ENCODE measurements at places on chromosomes 7 and 10.
A peak's percentile ranks its signal among the peaks of the same experiment; 100 is the strongest.

DNA sequence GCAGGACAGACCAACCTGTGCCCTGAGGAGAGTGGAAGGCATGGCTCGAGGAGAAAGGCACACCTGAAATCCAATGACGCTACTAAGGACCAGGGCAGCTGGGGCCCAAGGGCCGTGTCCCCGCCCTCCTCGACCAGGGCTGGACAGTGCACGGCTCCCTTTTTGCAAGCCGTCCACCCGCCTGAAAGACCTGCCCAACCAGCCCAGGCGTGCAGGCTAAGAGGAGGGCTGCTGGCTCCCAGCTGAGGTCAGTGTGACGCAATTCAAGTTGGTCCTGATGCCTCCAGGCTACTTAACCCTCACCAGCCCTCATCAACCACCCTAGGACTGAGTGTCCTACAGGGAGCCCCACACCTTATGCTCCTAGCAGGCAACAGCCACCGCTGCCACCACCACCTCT lies 69.3 kb downstream of the DLG5 start:
- DNase-seq, result no peak

GRCh38 chr10:43037440-43037839 lies 39.4 kb upstream of the RET start:
- DNase-seq, result no peak

GRCh38 chr7:24718977-24719491 lies 38.2 kb downstream of the GSDME start:
- no peak for DNase-seq

DNA sequence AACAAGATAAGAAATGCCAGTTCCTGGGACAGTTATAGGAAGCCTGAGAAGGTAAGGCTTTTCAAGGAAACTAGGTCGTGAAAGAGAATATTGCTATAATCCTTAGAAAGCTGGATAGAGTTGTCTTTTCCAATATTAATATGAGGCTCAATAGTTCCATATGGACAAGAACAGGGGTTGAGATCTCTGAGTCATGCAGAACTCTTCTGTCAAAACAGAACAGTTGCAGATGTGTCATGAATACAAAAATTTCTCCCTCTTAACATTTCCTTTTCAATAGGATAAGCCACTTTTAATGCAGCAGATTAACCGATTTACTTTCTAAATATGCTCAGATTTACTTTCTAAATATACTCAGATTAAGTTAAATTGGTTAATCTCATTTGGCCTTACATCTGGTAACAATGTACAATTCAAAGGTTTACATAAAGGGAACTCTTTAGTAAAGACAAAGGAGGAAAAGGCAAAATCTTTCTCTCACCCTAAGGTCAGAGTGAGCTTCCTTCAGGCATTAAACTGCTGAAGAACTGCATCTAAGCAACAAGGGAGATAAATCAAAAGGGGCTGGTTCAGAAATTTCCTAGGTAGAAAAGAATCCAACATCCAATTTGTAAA lies 104.7 kb upstream of the PCDH15 start:
- DNase-seq, result no peak

- DNase-seq, result no peak
These were observed 62.7 kb downstream of the LRRC4 start for GRCh38 chr7:127968547-127968946.

DNA sequence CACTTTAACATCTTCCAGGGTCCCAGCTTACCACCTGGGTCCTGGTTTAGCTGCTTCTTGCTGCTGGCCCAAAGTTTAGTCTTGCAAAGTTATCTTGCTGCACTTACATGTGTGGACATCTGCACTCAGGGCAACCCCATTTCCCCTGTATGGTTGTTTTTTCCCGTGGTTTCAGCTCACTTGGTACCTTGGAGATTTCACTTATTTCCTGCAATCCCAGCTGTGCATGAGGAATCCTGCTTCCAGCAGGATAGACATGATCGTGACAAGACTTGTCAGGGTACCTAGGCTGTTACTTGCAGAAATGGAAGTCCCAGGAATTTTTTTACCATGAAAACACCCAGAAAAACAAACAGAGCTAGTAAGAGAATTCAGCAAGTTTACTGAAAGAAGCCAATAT lies 95.9 kb upstream of the LEP start:
- DNase-seq, result no peak

DNA sequence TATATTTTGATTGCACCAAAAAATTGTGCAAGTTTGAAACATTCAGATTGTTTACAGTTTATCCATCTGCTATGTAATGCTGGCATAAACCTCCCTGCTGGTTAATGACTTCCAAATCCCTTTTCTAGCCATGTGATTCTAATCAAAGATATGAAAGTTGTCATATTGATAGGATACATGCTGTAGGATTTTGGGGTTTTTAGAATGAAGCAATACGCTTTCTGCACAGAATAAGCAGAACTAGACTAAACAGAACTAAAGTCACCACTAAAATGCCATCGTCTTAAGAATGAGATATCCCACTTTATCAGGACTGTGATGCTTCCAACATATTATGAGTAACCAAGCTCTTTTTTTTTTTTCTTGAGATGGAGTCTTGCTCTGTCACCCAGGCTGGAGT lies 856 bp downstream of the SSMEM1 start:
- DNase-seq, result no peak

GRCh38 chr10:47371629-47372485 lies 12.2 kb downstream of the ZNF488 start:
- DNase-seq, result no peak

- DNase-seq, result no peak
These were observed 186.5 kb upstream of the SEMA3E start for GRCh38 chr7:83835424-83835823.

- DNase-seq, result no peak
These were observed 87.4 kb upstream of the ZMIZ1 start for GRCh38 chr10:78981257-78981969.

DNA sequence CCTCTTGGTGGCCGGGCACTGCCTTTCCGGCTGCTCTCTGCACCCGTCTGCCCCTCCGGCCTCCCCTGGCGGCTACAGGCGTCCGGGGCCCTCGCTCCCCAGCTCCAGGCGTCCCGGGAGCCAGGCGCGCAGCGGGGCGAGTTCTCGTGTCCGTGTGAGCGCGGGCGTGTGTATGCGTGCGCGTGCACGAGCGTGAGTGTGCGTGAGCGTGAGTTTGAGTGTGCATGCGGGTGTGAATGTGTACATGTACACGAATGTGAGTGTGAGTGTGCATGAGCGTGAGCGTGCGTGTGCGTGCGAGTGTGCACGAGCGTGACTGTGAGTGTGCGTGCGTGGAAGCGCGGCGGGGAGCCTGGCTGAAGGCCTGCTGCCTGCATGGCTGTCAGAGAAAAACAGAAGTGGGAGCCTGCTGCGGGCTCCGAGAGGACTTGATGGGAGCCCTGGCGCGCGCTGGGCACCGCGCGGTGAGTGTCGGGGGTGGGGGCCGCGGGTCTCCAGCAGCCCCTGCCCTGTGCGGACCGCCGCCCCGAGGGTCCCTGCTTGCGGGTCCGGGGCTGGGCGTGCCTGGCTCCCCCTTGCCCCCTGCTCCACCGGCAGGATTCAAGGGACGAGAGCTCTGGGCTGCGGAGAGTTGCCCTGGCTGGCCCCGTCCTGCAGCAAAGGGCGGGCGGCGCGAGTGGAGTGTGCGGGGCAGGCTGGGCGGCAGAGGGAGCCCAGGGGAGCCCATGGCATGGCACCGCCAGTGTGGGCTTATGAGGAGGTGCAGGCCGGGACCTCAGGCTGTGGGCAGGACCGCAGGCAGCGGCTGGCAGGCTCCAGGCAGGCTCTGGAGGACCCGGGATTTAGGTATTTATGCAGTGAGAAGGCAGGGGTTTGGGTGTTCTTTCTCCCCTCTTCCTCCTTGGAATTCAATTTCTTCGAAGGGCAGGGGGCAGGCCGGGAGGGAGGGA lies 75.8 kb upstream of the EN2 start:
- DNase-seq, result no peak

- DNase-seq, result no peak
These were observed 295.9 kb downstream of the TFEC start for GRCh38 chr7:115734641-115735040.

DNA sequence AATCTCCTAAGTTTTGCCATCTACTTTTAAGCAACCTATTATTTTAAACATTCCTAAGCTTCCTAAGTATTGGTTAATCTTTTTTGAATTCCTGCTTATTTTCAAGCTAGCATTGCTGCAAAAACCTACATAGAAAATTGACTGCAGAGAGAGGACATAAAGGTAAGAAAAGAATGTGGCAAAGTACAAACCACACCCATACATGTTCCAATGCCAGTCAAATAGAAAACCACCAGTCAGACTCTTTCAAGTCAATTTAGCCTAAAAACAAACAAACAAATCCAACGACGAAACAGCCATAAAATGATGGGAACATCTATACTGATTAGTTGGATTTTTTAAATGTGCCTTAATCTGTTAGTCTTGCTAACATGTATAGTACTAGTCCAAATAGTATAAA lies 804.8 kb downstream of the GRM8 start:
- no peak for DNase-seq

DNA sequence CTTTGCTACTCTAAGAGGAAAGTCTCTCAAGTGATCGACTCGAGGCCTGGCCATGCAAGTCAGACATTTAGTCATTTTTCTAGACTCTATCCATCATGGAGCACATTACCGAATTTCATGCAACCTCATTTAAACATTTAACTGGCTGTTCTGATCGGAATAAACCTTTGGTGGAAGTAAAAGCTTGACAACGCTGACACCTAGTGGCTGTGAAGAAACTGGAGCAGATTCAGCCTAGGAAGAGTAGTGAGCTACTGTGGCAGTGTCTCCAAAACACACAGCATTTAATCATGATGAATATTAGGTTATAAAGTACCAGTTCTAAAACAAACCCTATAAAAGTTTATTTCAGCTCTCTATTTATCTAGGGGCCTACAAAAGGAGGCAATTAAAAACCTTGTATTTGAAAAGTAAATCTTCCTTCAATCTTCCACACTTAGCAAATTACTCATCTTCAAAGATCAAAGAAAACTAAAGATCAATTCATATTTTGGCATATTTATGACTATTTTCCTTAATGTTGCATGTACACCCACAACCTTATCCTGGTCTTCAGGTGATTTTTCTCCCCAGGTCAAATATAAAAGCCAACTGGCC lies 175.0 kb downstream of the CTNNA3 start:
- DNase-seq, result peak; percentile 61

DNA sequence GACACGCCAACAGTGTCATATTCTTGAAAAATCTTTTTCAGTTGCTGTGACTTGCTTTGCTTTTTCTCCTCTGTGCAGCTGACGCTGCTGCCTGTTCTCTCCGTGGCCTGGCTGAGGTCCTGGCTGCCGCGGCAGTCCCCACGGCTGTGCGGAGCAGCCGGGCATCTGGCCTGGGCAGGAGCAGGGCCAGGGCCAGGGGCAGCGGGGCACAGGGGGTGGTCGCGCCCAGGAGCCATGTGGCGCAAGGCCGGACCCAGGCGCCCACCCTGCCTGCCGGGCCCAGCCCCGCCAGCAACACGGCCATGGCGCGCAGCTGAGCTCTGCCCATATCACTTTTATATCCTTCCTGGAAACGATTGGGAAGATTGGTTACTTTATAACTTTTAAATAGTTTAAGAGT lies 109.4 kb upstream of the ACBD5 start:
- DNase-seq, result no peak

- no peak for DNase-seq
These were observed 25.8 kb downstream of the AKR1C8 start for GRCh38 chr10:5159126-5159525.

DNA sequence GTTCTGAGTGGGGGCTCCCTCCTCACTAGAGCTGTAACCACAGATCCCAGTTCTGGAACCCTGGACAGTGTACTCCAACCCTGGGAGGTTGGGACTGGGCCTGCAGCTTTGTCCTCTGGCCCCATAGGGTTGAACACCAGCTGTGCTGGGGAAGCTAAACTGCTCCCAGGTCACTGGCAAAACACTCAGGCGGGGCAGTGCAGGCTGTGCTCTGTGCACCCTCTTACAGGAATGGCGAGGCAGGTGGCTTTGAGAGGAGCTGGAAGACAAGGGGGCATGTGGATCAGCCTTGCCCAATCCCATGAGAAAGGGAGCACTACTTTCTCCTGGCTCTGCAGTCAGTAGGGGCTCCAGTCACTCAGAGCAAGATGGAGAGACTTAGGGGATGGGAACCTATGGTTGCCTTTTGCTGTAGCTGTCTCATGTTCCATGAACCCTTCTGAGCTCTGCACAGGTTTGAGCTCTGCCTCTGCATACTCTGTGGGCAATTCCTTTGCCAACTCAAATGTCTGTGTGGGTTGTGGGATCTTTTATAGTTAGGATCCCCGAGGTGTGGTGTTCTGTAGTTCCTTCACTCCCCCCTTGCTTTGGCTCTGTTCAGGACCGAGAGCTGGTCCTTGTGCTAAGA lies 90.7 kb downstream of the SLC25A40 start:
- no peak for DNase-seq

DNA sequence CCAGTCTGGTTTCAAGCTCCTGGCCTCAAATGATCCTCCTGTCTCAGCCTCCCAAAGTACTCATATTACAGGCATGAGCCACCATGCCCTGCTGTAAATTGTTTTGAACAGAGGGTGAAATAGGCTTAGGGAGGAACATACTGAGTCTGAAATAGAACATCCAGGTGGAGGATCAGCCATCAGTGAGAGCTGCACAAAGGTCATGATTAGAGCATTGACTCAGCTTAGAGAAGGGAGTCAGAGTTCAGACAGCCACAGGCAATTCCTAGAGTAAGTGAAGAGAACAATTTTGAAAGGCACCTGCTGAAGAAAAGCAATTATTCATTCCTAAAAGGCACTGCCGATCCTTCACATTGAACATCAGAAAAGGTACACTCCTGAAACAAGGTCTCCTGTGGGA lies 15.9 kb upstream of the NEBL start:
- no peak for DNase-seq

- DNase-seq, result no peak
These were observed 8.4 kb downstream of the SEM1 start for GRCh38 chr7:96701258-96701657.

- DNase-seq, result no peak
These were observed 230.0 kb downstream of the PHF14 start for GRCh38 chr7:11203683-11204082.

- no peak for DNase-seq
These were observed 28.3 kb downstream of the ZFAND2A start for GRCh38 chr7:1131471-1132265.

- no peak for DNase-seq
These were observed 4.3 kb downstream of the ADCY1 start for GRCh38 chr7:45578467-45578866.

DNA sequence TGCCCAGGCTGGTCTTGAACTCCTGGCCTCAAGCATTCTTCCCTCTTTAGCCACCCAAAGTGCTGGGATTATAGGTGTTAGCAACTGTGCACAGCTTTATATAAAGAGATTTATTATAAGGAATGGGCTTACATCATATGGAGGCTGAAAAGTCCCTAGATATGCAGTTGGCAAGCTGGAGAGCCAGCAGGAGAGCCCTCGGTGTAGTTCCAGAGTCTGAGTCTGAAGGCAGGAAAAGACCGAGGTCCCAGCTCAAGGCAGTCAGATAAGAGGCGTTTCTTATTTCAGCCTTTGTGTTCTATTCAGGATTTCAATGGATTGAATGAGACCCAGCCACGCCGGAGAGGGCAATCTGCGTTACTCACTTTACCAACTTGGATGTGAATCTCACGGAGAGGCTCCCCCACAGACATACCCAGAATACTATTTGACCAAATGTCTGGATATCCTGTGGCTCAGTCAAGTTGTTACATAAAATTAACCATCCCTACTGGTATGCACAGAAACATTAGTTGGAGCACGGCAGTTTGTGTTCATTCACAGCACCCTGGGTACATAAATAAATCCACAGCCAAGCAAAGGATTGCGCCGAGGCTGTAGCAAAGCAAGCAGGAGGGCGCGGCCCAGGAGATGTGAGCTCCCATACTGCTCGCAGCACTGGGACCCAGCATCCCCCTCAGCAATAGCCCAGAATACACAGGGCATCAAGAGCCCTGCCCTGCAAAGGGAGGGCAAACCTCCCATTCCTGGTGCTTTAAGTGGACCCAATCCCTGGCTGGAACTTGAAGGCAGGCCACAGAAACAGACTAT lies 158.4 kb upstream of the ZNF32 start:
- no peak for DNase-seq

All from LoVo (cell line).